ENCODE measurements at places on chromosomes 3 and 15.

DNA sequence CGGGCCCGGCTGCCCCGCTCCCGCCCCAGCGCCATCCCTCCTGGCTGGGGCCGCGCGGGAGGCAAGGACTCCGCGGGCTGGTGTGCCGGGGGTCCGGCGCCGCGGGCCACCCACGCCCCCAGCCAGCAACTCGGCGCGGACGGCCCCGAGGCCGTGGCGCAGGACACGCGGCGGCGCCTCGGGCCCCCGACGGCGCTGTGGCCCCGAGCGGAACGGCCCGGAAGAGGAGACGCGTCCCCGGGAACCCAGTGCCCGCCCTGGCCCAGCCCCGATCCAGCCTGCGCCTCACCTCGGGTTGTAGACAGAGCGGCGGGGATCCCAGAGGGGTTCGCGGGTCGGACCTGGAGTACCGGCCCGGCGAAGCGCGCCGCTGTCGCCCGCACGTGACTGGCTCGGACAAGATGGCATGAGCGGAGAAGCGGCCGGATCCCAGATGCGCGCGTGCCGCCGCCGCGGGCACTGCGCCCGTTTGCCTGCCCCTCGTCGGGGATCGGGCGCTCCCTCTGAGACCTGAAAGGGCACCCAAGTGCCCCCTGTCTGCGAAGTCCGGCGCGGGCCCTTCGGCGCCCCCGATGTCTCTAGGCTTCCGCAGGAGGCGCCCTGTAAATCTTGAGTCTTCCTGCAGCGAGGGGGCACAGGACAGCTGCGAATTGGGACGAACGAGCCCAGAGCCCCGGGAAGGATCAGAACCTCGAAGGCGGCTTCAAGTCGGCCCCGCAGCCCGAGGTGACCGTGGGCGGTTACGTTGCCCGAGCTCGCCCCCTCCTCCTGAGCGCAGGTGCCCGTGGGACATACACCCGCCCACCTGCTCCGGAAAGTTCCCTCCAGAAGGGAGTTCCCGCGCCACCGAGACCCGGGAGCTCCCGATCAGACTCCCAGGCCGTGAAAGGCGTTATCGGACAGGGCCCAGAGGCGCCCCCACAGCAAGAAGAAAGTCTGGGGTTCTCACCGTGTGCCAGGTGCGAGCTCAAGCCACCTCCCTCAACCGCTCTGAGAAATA, 598 bp upstream of the SFMBT1 start:
- peak; percentile 20 for DNase-seq

GRCh38 chr3:28934126-28934813, 346.6 kb upstream of the RBMS3 start:
- no peak for DNase-seq

GRCh38 chr3:150528354-150528797, 17.9 kb downstream of the SERP1 start:
- DNase-seq, result no peak

- DNase-seq, result no peak
Observed at GRCh38 chr15:51224428-51224827, 114.0 kb downstream of the CYP19A1 start.

- DNase-seq, result no peak
Observed at GRCh38 chr3:16788440-16789056, 96.2 kb upstream of the PLCL2 start.

DNA sequence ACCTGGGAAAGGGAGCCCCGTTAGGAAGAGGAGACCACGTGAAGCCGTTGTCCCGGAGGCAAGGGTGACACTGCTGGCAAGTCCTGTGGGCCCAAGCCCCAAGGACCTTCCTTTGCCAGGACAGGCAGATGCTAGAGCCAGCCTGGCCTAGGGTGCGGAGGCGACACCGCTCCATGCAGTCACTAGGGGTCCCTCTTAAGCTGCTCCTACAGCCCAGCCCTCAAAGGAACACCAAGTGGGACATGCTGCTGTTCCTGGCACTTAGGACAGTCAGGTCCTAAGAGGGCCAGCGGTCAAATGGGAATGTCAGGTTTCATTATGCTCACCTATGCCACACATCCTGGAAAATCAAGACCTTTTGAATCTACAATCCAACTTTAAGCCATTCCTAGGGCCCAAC, 59.7 kb downstream of the RPN1 start:
- DNase-seq, result no peak

DNA sequence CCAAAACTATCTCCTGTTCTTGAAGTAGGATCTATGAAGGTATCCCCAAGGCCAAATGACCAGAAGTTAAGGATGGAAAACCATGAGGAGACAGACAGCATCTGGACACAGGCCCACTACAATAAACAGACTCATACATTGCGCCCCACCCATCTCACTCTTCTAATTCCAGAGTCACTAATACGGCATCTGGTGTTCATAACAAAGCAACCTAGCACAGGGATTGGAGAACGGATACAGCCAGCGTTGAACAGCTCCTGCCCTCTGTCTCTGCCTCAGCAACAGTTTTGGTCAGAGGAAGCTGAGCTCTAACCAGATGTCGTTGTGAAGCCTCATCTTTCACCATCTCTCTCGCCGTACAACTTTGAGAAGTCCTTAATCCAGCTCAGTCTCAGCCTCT, 44.5 kb upstream of the CCDC80 start:
- DNase-seq, result no peak

- no peak for DNase-seq
Observed at GRCh38 chr3:152857082-152857481, 22.2 kb downstream of the P2RY1 start.

- DNase-seq, result no peak
Observed at GRCh38 chr15:57133127-57133968, 214.9 kb downstream of the TCF12 start.

DNA sequence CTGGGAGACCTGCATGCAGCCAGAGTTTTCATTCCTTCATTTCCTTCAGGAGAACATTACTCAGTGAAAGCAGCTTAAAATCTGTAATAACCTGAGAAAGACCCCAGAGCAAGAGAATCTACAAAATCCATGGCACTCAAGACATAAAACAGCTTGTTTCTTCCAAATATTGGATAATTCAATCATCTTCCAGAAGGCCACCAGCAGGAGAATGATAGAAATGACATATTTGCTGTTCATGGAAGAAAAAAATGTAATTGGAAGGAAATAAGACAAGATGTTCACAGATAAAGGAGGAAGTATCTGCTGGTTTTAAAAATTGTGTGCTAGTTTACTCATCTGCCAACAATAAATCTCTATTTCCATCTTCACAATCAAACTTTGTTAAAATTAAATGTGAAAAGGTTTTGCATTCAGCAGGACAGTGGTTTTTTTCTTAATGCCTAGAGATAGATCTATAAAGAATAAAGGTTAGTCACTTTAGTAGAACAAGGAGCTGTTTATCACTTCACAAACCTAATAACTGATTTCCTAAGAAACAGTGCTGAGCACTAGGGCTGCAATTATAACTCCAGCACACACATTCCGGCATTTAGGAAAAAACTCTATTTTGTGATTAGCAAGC, 530.8 kb downstream of the NSUN3 start:
- no peak for DNase-seq

DNA sequence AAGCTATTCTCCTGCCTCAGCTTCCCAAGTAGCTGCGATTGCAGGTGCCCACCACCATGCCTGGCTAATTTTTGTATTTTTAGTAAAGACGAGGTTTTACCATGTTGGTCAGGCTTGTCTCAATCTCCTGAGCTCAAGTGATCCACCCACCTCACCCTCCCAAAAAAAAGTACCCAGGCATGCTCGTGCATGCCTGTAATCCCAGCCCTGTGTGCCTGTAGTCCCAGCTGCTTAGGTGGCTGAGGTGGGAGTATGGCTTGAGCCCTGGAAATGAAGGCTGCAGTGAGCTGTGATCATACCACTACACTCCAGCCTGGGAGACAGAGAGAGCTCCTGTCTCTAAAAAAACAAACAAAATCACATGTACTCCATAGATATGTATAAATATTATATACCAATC, 176.5 kb downstream of the SOX2 start:
- no peak for DNase-seq

GRCh38 chr15:28861031-28861534, 12.6 kb upstream of the GOLGA6L7 start:
- DNase-seq, result no peak

DNA sequence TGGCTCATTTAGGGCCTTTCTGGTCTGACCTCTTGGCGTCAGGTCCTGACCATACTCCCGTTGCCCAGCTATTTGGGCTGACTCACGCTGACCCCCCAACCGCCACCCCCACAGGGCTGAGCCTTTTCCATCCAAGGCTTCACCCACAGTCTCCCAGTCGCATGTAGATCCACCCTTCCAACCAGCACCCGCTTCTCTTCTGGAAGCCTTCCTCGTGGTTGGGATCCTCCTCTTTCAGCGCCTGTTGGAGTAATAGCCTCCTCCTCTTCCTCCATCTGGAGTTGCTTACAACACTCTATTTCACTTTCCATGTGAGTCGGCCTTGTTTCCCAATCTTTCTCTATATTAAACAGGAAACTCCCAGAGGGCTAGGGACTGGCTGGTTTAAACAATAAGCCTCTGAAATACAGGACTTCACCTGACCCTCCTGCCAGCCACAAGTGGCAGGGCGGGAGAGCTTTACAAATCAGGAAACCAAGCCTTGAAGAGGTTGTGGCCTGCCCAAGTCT, 2.1 kb upstream of the ALAS1 start:
- no peak for DNase-seq

DNA sequence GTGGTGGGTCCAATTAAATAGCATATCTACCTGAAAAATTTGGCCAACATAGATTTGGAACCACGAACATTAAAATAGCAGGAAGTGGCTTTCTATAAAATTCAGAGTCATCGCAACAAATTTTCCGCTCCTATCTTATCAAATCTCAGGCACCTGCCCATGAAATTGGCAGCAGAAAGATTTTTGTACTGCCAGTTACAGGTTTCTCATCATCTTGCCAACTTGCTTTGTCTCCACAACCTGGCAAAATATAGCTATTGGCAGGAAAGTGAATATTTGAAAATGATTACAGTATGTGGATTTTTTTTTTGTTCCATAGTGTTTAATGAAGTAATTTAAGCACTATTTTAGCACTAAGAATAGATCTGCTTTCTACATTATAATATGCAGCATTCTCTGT, 161.6 kb upstream of the LRRC3B start:
- DNase-seq, result no peak

DNA sequence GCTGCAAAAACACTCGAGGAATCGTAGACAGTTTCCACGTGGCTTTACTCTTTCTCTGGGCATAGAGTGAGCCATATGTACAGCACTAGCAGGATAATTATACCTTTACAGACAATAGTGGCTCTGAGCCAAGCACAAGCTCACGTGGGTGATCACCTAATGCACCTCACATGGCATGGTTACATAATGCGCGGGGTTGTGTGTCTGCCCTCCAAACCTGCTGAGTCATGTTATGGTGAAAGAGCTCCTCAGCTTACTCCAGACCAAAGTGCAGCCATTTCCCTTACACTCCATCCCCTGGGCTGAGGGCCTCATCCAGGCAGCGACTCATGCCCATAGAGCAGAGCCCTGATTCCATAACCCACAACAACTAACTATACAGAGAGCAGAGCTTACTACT, 1458.4 kb upstream of the CADM2 start:
- no peak for DNase-seq

GRCh38 chr3:114350690-114351089, 56.9 kb downstream of the TIGIT start:
- DNase-seq, result no peak

GRCh38 chr3:5098346-5098745, 23.7 kb upstream of the ARL8B start:
- no peak for DNase-seq

DNA sequence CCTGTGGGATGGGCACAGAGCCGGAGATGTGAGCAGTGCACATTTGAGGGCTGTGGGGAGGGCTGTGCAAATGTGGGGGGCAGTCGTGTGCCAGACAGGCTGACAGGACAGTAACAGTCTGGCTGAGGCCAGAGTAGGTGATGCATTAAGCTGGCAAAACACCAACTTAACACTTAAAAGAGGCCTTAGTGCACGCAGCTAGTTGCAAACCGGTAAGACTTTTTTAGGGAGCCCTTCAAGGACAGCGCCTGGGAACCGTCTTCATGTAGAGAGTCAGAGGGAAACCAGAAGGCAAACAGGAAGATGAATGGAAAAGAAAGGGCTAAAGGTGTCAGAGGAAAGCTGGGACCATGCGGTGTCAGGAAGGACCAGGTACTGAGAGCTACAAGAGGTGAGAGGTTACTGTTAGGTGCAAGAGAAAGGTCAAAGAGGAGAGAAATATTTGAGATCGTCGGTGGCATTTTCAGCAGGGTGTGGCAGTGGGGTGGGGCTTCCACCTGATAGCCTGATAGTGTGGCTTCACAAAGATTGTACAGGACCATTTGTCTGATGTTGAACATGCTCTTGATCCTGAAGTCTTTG, 30.0 kb upstream of the CHD2 start:
- no peak for DNase-seq

DNA sequence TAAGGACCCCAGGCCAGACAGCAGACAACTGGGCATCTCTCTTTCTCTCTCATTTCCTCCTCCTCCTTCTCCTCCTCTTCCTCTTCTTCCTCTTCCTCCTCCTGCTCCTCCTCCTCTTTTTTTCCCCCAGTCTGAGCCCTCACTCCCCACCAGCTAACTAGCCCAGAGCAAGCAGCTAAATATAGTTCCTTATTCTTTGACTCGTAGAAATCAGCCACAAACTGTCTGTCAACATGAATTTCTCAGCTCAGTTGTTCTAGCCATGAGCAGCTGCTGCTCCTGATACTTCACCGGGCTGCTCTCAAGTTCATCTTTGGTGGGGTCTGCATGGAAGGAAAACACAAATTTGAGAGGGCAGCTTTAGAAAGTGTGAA, 19.2 kb upstream of the LOXL1 start:
- DNase-seq, result no peak

DNA sequence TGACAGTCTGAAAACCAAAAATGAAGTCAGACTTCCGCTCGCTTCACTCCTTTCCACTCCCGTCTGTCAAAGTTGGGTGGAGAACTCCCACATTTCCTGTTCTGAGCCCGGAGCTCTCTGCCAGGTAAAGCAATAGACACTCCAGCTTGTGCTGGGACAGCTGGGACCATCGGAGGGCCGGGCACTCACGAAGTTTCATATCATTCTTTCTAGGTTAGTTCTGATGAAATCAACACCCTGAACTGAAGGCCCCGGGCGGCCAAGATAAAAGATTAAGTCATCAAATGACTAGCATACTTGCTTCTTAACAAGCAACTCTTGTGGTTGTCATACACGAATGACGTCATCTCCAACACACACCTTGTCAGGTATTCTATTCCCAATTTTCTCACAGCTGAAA, 42.1 kb downstream of the MAGI1 start:
- no peak for DNase-seq

GRCh38 chr3:77158730-77159581, 119.1 kb downstream of the ROBO2 start:
- no peak for DNase-seq

- no peak for DNase-seq
Observed at GRCh38 chr3:71369701-71370391, 213.7 kb downstream of the FOXP1 start.

GRCh38 chr3:62041681-62042080, 331.7 kb downstream of the FEZF2 start:
- no peak for DNase-seq

GRCh38 chr15:66249605-66250174, 3.9 kb downstream of the MEGF11 start:
- DNase-seq, result no peak
